HAP-1 (cell line): ENCODE measurements at places on chromosomes 7 and 10.
A peak's percentile ranks its signal among the peaks of the same experiment; 100 is the strongest.

DNA sequence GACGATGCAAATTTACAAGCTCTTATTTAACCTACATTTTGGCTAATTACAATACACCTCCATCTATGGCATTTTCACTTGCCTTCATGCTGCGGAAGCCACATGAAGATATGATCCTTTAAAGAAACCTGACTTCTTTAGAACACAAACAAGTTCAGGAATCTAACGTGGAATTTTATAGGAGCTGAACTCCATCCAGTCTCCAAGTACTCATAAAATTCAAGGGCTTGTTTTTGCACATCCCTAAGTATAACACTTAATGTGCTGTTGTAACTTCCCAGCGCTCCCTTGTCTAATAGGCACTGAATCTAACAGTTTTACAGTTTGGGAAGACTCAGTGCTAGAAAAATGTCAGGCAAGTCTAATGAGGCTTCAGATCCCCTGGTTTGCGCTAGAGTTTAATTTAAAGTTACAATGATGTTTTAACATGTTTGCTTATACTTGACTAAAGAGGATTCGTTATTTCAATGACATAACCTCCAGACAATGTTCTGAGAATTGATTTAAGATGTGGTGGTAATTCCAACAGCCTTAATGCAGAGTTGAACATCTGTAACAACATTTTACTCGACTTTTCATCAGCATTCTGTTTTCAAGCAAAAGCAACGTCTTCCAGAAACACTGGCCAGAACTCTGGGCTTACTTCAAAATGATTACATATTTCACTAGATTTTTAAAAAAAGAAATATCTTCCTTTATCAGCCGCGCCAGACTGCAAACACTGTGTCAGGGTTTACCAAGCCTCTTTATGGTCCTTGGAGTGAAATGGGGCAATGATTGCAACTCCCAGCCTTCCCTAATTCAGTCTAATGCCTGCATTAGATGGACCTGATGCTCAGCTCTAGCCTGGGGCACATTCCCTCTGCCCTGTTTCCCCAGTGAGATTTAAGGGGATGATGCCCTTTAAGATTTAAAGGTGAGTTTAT lies 664.3 kb downstream of the KCNMA1 start:
- DNase-seq: no peak

DNA sequence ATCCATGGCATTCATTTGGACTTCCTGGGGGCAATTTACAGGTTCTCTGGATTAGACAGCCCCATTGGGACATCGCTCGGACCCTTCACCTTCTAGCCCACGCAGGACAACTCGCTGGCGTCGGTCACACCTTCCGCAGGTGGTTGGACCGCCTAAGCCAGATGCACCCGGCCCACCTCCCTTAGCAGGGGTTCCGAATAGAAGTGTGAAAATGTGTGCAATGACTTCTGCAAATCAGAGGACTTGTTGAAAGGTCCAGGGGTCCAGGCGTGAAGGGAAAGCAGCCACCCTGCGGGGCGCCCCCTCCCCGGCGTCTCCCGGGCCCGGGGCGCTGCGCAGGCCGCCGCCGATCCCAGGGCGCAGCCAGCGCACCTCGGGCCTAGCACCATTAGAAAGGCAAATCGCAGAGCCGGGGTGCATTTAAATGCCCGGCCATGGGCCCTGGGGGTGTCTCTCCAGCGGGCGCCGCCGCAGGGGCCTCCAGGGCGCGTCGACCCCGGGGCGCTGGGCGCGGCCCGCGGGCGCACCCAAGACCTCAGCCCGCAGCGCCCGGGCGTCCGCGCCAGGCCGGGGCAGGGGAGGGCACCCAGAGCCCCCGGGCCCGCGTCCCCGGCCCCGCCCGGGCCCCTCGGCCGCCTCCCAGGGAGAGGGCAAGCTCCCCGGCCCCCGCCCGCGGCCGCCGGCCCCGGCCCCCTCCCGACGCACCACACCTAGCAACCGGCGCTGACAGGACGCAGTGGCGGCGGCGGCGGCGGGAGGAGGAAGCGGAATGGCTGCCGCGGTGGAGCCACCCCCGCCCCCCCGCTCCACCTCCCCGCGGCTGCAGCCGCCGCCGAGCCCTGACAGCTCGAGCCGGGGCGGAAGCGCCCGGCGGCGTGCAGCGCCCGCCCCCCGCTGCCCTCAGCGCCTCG lies 1.2 kb downstream of the JAZF1 start:
- DNase-seq: peak; percentile 26

GRCh38 chr7:132650498-132650897 lies 74.2 kb upstream of the PLXNA4 start:
- DNase-seq: no peak

GRCh38 chr10:28151636-28152035 lies 151.2 kb downstream of the MPP7 start:
- DNase-seq: no peak

DNA sequence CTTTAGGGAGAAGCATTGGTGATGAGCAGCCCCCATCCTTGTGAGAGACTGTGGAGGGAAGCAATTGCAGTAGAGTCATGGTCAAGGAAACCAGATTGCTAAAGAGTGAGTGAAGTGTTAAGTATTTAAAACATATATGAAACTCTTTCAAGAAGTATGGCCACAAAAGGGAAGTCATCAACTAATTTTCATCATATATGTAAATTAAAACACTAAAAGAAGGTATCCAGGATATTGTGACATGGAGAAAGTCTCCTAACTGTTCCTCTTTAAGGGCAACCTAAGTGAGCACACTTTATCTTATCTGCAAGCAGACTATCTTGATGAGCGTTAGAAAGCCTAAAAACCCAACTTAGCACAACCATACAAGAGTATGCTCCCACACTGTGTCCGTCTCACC lies 69.7 kb downstream of the CD36 start:
- DNase-seq: no peak

GRCh38 chr7:32378988-32379387 lies 111.2 kb downstream of the LSM5 start:
- no peak for DNase-seq

GRCh38 chr10:3510741-3511140 lies 274.3 kb downstream of the KLF6 start:
- no peak for DNase-seq

- DNase-seq: no peak
Observed at GRCh38 chr7:100389437-100390088, 16.3 kb downstream of the PILRA start.

GRCh38 chr10:69418052-69418752 lies 1.5 kb upstream of the TACR2 start:
- no peak for DNase-seq

DNA sequence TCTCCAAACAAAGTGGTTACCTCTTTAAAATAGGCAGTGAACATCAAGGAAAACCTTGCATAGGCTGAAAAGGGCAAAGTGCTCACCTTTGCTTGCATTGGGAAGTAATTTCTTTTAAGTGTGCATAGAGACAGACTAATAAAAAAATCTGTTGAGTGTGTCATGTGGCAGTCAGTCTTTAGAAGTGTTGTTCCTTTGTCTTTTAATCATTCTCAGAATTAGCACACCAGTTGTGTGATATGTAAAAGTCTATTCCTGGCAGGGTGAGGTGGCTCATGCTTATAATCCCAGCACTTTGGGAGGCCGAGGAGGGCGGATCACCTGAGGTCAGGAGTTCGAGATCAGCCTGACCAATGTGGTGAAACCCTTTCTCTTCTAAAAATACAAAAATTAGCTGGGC lies 117.0 kb downstream of the INSYN2A start:
- no peak for DNase-seq

DNA sequence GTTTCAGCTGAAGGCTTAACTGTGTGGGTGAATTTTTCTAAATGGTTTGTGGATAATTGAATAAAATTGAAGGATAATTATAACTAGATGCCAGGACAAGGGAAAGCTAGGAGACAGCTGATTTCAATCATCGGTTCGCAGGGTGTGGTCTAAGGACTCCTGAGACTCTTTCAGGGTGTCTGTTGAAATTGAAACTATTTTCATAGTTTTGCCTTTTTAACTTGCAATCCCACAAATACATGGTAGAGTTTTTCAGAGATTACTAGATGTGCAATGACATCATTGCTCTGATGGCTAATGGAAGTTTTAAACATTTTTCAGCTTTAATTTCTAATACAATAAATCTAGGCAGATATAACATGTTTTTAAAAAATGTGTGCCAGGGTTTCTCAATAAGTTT lies 18.5 kb downstream of the TRUB1 start:
- no peak for DNase-seq

DNA sequence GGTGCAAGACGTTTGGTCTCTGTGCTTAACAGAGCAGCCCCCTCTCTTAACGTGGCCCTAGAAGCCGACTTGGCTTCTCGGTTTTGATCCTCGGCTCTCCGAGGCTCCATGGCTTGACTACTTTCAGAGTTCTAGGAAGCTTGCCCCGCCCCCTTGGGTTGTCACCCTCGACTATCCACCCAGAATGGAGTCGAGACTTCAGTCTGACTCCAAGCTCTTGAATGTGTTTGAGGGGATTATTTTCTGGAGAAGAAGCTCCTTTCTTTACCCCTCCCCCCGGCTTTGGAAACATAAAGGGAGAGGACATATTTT lies 448 bp downstream of the SEC24C start:
- DNase-seq: no peak

- DNase-seq: no peak
Observed at GRCh38 chr10:131698986-131699385, 201.8 kb upstream of the PPP2R2D start.

DNA sequence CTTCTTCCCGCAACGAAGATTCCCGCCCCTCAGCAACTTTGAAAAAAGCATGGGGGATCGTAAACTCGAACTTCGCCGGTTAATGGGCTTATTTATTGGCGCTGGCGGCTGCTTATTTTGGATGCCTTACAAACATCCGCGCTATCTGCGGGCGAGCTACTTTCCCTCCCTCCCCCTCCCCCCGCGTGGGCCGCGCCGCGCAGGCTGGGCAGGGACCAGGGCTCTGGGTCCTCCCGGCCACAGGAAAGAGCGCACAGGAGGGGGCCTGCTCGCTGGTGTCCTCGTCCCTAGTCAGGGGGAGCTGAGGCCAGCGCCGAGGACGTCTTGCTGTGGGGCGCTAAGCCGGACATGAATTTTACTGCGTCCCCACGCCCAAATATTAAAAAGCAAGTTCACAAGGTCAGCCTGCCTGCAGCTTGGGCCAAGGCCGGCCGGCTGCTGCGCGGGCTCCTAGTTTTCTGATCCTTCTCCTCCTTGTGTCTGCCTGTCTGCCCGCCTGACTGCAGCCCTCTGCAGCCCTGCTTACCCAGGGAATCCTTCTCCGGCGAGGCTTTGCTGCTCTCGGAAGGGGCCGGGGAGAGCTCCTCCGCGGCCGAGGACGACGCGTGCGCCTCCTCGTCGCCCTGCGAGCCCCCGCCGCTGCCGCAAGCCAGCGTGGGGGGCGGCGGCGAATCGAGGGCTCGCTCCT lies 1.2 kb downstream of the HOXA10 start:
- peak; percentile 76 for DNase-seq

GRCh38 chr7:141073641-141074161 lies at the start of gene TMEM178B:
Gene TMEM178B, plus strand, starts transcription at chr7:141074064.
- DNase-seq: no peak

DNA sequence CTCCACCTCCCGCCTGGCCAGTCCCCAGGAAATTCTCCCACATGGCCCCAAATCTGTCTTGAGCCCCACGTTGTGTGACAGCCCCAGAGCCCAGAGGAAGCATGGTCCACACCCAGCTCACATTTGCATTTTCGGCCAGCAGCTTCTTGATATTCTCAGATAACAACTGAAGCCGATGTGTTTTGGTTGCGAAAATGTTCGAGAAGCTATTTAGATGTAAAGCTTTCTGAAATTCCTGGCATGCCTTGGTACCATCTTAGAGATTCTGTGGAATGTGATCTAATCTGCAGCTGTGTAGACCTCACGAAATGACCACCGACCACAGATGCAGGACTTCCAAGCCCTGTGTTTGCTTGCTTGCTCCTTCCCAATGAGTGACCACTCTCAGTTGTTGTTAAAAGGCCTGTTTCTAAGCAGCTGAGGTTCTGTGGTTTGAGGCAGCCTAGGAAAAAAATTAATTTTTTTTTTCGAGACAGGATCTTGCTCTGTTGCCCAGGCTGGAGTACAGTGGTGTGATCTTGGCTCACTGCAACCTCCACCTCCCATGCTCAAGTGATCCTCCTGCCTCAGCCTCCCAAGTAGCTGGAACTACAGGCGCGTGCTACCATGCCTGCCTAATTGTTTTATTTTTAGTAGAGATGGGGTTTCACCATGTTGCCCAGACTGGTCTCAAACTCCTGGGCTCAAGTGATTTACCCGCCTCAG lies 8.8 kb downstream of the SLC4A2 start:
- DNase-seq: no peak

DNA sequence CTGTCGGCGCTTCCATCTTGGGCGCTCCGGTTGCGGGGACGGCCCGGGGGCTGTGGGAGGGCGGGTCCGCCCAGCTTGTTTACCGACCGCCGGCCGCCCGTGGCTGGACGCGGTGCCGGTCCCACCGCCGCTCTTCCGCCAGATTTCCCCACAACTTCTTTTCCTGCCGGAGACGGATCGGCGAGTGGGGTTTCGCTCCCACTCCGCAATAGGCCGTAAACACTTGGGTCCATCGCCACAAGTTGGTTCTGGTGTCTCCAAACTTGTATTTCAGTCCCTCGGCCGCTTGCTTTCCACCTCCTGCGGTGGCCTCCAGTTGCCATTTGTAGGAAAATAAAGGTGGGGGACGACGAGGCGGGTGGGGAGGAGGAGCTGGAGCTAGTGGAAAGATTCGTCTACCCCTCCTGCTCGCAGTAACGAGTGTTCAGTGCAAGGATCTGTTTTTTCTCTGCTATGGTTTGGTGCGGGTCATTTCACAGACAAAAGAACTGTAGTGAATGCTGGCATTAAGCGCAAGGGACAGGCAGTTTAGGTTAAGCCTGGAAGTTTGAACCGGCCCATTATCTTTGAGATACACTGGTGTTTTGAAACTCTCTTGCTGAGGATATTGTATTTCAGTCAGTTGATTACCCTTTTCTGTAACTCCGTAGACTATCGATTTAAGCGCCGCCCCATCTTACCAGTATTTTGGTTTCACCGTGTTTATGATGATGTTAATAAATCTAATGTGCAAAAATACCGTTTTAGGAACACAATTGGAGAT lies 24.3 kb upstream of the ZRANB1 start:
- DNase-seq: peak; percentile 68

GRCh38 chr10:61612450-61612849 lies 50.3 kb upstream of the CABCOCO1 start:
- no peak for DNase-seq

GRCh38 chr10:103021900-103022293 lies 103.8 kb downstream of the CNNM2 start:
- DNase-seq: no peak

- no peak for DNase-seq
Observed at GRCh38 chr10:48216204-48216505, 58.3 kb downstream of the FRMPD2 start.

GRCh38 chr7:46165276-46165675 lies 244.2 kb upstream of the IGFBP3 start:
- DNase-seq: no peak

DNA sequence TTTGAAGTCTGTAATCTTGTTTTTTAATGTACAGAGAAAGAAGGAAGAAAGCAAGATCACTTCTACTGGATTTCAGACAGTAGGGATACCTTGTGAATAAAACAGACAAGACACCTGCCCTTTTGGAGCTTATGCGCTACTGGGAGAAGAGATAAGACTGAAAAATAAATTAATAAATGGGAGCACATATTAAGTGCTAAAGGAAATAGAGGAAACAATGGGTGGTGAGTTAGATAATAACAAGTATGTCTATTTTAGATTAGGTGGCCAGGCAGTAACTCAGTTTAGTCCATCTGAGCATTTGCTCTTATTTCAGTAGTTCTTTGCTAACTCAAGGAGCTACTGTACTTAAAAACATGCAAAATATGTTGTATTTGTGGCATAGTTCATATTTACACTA lies 15.9 kb downstream of the MIOS start:
- DNase-seq: no peak
